Fibroblast of skin of abdomen (primary cell): ENCODE measurements at places on chromosomes 6 and 20.

GRCh38 chr6:111626441-111626840 lies 20.8 kb upstream of the TRAF3IP2 start:
- peak; percentile 25 for DNase-seq

DNA sequence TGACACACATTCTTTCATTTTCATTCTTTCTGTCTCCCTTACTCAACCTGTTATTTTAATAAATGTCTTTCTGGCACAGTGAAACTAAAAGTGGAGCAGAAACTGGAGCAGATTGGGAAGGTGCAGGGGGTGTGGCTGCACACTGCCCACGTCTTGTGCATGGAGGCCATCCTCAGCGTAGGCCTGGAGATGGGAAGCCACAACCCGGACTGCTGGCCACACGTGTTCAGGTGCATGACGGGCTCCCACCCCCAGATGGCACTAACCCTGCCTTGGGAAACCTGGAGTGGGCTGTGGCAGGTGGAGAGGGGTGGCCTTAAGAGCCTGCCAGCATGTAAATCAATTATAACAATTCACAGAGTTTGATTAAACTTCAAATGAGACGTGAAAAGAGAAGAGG lies 71.4 kb upstream of the PBOV1 start:
- DNase-seq: no peak

DNA sequence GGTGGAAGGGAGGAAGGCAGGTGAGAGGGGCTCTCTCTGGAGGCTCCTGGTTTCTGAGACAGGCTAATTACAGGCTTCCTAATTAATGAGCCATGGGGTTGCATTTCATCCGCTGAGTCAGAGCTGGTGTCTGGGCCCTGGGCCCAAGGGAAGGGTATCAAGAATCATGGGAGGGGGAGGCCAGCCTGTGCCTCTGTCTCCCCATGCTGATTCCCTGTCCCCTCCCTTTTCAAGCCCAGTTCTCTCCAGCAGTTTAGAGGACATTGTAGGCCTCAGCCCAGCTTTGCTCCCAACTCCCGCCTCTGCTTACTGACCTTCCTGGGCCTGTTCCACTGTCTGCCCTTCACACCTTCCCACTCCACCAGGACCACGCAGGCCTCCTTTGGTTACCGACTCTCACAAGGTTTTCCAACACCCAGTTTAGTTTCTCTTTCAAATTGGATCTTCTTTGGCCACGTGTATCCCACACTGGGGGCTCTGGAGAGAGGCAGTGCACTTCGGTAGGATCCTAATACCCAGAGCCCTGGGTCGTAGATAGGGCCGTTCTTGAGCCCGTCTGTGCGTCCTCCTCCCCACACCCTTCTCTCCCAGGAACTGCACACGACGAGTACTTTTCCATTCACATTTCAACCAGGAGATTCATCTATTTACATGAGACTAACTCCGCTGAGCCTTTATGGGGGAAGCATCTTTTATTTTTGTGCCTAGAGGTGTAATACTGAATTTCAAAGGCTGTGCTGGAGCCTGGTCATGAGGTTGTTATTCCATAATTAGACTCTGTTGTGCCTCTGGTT lies 18.2 kb upstream of the AVP start:
- no peak for DNase-seq

DNA sequence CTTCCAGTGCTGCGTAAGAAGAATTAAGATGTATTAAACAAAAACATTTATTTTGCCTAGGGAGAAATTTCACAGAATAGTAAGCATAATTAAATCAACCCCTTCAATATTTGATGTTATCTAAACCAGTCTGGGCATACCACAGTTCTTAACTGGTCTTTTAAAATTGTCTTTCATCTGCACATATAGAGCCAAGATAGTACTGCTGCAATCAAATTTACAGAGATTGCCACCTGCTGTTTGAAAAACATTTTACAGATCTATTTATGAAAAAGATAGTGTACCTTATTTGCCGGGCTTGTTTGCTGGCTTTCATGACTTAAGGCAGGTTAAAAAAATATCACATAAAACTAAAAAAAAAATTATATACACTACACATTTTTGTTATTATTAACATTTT lies 323.2 kb downstream of the ADGRB3 start:
- DNase-seq: no peak

DNA sequence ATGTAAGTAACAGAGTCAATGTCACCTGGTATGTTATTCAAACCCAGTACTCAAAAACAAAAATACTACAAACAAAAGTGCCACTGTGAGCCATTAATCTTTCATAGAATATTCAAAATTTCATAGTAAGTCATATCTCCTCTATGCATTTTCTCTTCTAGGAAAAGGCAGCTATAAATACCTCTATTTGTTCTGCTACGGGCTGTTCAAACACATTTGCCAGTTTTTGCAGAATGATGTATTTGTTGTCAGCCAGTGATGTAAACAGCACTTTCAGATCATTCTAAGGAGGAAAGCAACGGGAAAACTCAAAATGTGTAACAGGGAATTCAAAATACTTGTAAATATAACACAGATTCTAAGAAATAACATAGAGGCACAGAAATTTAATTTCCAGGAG lies 388.2 kb downstream of the SYNE1 start:
- no peak for DNase-seq

GRCh38 chr6:44332585-44332984 lies 9.9 kb upstream of the SPATS1 start:
- peak; percentile 11 for DNase-seq

DNA sequence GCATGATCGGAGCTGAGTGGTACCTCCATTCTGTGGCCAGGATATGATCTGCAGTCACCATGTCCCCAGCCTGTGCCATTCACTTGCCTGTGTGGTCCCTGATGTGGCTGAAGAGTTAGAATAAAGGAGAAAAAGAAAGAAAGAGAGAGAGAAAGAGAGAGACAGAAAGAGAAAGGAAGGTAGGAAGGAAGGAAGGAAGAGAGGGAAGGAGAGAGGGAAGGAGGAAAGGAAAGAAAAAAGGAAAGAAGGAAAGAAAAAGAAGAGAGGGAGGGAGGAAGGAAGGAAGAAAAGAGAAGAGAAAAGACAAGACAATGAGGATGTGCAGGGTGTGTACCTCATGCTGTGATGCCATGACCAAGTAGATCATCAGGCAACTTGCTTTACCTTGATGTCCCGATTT lies 22.1 kb downstream of the ARMC2 start:
- DNase-seq: no peak

- peak; percentile 60 for DNase-seq
These were observed 28.3 kb upstream of the PREP start for GRCh38 chr6:105431226-105431625.

DNA sequence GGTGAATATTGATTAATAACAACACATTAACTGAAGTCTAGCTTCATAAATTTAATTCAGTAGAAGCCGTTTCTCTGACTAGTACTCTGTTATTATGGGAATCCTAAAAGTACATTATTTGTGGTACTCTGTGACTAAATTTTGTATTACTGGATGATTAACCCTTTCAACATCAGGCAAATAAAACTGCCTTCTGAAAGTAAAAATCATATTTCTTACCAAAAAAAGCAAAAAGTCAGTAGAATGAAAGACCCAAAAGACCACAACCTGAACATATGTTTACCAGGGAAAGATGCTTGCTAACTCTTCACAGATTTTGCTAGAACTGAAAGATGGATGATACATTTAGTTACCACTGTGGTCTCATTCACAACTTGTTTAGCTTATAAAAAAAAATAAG lies 73.2 kb downstream of the AHI1 start:
- no peak for DNase-seq

- peak; percentile 31 for DNase-seq
These were observed 156.1 kb downstream of the MRPL14 start for GRCh38 chr6:43970913-43971775.

GRCh38 chr6:163347021-163347446 lies 67.5 kb upstream of the QKI start:
- DNase-seq: peak; percentile 6

- DNase-seq: no peak
These were observed 481.5 kb downstream of the CD109 start for GRCh38 chr6:74177506-74177905.

DNA sequence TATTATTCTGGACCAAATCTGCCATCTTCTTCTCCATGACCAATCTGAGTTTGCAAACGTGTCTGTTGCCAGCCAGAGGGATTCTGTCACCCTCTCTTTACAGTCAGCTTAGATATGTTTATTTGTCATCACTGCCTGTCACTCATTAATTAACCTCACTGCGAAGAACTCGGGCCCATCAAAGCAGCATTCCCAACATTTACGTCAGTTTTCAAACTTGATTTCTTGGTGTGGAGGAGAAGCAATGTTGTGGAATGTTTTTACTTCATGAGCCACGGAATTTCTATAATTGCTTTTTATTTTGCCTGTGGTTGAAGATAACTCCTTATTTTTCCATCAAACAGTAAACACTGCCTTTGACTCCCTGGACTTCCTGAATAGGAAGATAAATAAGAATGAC lies 91.8 kb upstream of the CNKSR3 start:
- no peak for DNase-seq

DNA sequence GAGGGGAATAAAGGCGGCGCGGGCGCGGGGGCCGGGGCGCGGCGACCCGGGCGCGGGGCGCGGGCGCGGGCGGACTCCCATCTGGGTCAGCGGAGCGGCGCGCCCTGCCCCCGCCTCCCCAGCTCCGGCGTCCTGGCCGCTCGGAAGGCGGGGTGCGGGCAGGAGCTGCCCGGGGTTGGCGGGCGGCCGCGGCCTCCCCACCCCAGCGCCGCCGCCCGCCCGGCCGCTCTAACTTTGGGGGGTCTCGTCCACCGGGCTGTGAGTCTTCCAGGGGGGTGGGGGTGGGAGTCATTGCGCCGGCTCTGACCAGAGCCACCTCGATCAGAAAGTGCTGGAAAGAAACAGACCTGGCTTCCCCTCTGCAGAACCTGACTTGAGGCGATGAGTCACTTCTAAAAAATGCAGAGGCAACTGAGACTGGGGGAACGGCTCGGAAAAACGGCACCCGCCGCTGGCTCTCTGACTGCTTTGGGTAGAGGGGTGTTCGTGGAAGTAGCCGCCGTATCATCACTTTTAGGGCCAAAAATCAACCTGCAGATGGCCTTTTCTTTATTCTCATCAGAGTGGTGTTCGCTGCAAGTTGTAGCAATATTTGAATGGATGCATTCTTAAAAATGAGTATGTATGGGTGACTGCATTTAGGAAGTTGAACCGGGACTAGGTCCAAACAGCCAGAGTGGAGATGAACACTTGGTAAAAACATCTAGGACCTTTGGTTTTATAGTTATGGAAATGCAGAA lies 667 bp downstream of the CAP2 start:
- DNase-seq: peak; percentile 78

DNA sequence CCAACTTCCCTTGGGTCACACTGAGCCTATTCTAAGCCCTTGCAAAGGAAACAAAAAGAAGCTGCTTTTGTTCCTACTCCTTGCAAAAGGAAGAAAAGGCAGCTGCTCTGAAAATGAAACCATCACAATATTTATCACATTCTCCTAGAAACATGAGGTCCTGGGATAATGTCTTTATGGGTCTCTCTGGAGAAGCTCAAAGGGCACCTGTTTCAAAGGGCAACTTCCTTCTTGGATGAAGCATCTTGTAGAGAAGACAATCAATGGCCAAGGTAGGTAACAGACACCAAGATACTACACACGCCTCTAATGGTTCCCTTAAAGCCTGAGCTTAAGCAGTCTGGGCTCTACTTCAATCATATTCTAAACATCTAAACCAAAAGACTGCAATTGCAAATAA lies 10.4 kb downstream of the ELOVL5 start:
- DNase-seq: no peak

DNA sequence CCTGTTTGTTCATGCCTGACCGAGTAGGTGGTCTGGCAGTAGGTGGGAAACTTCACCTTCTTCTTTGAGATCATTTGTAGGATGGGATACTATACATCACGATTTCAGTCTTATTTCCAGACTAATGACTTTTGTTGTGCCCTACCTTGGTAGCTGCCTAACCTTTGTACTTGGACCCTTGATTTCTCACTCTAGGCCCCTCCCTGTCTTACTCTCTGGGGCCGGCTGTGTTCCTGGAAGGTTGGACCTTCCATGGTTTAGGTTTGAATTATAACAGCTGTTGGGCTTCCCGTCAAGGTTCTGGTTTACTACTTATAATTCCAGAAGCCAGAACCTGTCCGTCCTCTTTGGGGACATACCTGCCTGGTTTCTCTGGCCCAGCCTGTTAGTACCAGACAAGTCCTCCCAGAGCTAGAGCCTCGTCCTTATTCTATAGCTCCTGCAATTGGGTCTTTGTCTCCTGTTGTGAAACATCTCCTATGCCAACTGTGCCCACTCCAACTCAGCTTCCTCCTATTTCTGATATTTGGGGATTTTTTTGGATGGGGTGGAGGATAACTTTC lies 14.9 kb upstream of the ADIG start:
- DNase-seq: no peak

DNA sequence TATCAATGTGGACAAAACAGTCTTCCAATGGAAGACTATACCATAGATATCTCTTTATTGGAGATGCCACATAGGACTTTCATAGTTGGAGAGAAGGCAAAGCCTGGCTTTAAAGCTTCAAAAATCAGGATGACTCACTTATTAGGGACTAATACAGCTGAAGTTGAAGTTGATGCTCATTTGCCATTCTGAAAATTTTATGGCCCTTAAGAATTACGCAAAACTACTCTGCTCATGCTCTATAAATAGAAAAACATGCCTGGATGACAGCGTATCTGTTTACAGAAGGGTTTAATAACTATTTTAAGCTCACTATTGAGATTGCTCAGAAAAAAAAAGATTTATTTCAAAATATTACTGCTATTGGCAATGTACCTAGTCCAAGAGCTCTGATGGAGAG lies 155.5 kb upstream of the DST start:
- peak; percentile 70 for DNase-seq

DNA sequence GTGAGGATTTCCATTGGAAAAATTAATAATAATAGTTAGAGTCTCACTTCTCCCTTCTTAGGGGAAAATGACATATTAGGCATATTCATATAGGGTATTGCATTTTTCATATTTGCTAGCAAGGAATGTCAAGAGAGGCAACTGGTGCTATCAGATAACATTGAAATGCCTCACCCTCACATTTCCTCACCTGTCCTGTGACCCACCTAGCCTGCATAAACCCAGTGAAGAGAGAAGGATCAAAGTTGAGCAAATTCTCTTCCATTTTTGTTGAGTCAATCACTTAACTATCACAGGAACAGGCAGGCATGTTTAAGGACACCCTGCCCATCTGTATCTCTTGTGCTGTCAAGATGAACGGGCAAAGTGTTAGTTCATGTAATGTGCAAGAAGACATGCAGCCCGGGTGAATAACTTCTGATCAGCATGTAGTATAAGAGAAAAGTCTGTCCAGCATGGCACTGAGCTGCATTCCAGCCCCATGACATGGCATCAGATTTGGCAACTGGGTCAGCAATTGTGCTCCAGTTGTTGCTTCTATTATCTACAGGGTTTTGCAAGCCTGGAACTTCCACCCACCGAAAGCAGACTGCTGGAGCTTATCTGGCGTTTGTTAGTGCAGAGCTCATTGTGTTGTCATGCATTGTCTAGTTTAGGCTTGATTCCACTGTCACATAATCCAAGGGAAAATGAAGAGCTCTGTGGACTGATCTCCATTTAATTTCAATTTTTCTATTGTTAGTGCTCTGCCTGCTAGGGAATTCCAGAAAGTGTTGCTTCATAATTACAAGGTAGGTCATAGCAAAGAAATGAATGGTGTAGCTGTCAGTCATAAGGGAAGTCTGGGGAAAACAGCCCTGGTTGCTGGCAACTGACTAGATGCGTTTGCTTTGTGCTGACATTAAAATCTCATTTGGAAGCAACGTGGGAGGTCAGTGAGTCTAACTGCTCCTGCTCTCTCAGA lies 138.4 kb upstream of the TNFAIP3 start:
- DNase-seq: peak; percentile 92

GRCh38 chr6:64777941-64778785 lies 928.9 kb downstream of the EYS start:
- DNase-seq: no peak

GRCh38 chr6:170201361-170201760 lies 89.5 kb downstream of the DLL1 start:
- no peak for DNase-seq
